ENCODE measurements at places on chromosomes 7 and 10. TPM values are rescaled to one million over a fixed set of nuclear protein-coding genes. Genes with fewer than 3 reads are reported as not detected.

DNA sequence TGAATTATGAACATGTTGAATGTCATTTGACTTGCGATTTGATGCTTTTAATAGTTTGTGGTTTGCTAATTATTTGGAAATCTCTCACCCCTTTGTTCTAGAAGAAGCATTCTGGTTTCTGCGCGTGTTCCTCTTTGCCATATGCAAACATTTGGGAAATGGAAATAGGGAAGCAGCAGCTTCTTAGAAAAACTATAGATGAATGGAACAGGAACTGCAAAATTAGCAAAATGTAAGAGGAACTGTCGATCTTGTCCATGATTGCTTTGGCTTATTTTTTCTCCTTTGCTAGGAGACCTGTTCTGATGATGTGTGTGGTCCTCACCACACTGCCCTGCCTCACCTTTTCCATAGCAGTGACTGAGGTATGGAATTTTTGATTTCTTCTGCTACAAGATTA lies 19.0 kb downstream of the TMEM236 start:
- H3K4me3 ChIP-seq: no peak overlapping the region
- no peaks in the 10 kb centered on the region for H3K4me1 ChIP-seq
- H3K27me3 ChIP-seq: no peaks in the 10 kb centered on the region

DNA sequence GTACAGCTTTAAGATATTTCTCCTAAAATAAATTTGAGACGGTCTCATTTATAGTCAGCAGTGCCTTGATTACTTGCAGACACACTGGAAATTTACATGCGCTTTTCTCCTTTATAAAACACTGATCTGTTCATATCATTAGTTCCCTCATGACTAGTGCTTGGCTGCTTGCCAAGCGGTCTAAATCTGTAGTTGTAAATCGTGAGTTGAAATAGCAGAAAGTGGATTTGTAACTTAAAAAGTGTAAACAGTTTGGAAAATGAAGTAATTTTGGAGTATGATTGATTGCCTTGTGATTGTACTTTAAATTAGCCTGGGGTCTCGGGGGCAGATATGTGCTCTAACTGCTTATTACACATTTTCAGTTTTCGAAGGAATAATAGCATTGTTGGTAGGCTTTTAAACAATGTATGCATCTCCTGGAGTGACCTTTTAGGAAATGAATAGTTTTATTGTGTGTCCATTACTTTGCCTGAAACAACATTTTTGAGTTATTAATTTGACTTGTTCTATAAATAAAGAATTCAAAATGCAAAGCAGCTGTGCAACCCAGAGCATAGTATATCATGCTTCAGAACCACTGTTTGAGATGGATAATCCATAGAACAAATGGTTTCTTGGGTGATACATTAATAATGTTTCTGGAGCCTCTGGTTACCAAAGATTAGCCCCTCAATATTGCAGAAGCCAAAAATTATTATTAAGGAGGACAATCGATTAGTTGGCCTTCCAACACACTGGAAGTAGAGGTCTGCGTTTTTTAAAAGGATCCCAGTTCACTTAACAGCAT lies 73.3 kb downstream of the ARID5B start:
- DNase-seq: no peak
- no peak overlapping the region for H3K4me3 ChIP-seq
- no peaks in the 10 kb centered on the region for H3K27me3 ChIP-seq
- H3K4me1 ChIP-seq: peaks cover 34% of the 10 kb centered on the region
- no peak overlapping the region for H3K27ac ChIP-seq
- peaks cover 7% of the 10 kb centered on the region for H3K36me3 ChIP-seq

The DENND2A gene
- total RNA-seq: 29.8 TPM

The PPP1R9A gene
- 22.7 TPM for total RNA-seq

GRCh38 chr7:73966062-73966940 lies 61.7 kb upstream of the ELN start:
- H3K4me1 ChIP-seq: no peaks in the 10 kb centered on the region
- H3K36me3 ChIP-seq: peaks cover 10% of the 10 kb centered on the region
- H3K27me3 ChIP-seq: no peaks in the 10 kb centered on the region

- H3K27ac ChIP-seq: no peak overlapping the region
- H3K4me3 ChIP-seq: no peak overlapping the region
- no peak for DNase-seq
- no peaks in the 10 kb centered on the region for H3K27me3 ChIP-seq
Observed at GRCh38 chr7:21364801-21365271, 63.0 kb upstream of the SP4 start.

DNA sequence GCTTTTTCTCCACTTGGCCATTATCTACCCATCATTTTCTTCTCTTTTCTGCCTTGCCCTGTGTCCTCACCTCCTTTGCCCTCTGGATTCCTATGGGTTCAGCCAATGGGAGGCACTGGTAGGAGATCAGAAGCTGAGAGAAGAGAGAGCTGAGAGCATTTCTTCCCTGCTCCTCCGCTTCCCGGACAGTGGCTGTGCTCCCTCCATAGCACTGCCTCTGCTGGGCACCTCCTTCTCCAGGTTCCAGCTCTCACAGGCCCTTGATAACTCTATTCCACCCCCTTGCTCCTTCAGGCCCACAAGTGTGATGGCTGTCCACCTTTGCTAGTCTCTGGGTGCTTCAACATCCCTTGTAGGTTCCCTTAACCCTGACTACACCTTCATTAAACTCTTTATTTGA lies 79.6 kb downstream of the LSM5 start:
- H3K4me1 ChIP-seq: no peaks in the 10 kb centered on the region
- no peaks in the 10 kb centered on the region for H3K36me3 ChIP-seq
- no peak overlapping the region for H3K27ac ChIP-seq
- H3K4me3 ChIP-seq: no peak overlapping the region

The UFSP1 gene
- total RNA-seq: 4.6 TPM

The PKD2L1 gene
- total RNA-seq: not detected

DNA sequence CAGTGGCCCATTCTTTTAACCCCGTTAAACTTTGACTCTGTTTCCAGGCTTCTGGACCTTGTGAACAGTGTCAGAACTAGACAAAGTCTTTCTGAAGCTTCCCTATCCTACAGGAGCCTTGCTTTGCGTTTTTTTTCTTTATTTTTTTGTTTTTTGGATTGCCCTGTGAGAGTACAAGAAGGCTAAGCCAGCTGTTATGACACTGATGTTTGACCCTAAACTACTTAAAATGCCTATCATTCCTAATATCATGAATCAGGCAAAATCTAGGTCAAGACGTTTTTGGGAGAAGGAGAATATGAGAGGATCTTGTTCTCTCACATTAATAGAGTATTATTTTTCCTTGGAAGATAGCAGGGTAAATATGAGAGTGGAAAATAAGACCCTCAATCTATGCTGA lies 79.8 kb downstream of the EPDR1 start:
- H3K4me3 ChIP-seq: no peak overlapping the region
- DNase-seq: no peak
- H3K27me3 ChIP-seq: no peaks in the 10 kb centered on the region
- no peak overlapping the region for H3K27ac ChIP-seq
